ENCODE measurements at places on chromosomes 16 and 17.

DNA sequence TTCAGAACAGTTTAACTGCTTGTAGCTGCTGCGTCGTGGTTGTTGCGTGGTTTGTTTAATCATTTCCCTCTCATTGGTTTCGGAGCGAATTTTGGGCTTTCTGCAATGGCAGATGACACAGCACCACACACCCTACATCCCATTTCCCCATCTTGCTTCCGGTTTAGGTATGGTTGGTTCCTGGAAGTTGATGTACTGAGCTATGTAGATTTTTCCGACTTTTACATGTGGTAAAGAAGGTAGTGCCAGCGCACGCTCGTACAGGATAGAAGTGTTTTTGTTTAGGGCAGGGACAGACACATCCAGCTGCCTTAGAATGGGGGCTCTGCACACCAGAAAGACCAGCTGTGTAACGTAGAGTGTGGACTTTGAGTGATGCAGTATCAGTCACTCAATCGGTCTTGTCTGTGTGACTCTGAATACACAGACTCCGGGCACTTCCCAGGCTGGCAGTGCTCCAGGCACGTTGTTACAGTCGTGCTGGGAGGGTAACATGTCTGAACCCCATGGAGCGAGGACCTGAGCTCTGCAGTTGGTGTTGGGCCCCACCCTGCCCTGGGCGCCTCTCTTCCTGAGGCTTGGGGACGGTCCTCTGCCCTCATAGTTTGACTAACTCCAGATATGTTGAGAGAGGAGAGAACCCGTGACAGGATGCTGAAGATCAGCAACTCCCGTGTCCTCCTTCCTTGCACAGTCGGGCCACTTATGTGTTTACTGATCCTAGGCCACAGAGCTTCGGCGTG, 172.0 kb upstream of the CHMP6 start:
- no peak for DNase-seq

- no peak for DNase-seq
Measured at GRCh38 chr16:73231944-73232554, 184.1 kb upstream of the ZFHX3 start.

DNA sequence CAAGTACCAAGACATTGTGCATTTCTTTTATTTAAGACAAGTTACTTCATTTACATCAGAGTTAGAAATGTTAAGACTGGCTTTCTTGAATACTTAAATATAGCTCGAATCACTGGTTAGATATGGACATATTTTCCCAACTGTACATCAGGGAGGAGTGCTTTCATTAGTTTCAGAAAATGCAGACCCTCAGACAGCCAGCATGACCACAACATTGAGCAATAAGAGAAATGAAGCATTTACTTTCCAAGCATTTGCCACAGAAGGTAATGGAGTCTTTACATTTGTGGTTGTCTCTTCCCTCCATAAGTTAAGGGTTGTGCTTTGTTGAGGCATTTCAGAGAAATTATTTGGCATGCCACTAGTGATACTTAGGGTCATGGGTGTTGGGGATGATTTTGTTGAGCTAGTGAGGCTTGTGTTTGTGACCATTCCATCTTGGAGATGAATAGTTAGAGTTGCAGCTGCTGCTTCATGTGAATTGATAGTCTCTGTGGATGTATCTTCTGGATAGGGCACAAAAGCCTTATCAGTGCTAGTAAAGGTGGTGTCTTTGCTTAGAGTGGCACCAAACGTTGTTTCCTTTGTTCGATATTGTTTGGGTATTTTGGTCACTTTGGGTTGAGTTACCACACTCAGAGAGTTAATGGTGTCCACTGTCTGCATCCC, 2.1 kb downstream of the OMG start:
- no peak for DNase-seq

GRCh38 chr17:77892469-77893143, 65.9 kb upstream of the TNRC6C start:
- no peak for DNase-seq

DNA sequence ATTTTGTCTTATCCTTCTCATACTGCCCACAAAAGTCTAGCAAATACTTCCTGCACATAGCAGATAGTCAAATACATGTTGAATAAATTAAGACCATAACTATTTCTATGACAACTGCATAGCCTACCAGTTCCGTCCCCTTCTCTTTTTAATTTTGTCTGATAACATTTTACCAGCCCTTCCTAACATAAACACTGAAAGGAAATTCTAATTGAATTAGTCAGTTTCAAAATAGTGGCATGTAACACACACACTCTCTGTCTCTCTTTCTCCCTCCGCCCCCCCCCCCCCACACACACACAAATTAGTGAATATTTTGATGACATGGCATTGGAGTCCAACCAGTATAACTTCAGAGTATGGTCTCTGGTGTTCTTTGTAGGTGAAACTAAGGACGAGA, 41.8 kb downstream of the TNRC6C start:
- no peak for DNase-seq

DNA sequence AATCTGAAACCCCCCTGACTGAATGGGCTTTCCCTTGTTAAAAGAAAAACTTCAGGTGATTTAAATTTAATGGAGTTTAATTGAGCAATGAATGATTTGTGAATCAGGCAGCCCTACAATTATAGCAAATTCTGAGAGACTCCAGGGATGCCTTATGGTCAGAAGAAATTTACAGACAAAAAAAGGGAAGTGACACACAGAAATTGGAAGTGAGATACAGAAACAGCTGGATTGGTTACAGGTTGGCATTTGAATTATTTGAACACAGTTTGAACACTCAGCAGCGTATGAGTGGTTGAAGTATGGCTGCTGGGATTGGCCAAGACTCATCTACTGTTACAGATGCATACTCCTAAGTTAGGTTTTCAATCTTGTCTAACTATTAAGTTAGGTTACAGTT, 19.0 kb upstream of the CPHXL start:
- no peak for DNase-seq

- no peak for DNase-seq
Measured at GRCh38 chr17:63381101-63381729, 64.9 kb downstream of the CYB561 start.

DNA sequence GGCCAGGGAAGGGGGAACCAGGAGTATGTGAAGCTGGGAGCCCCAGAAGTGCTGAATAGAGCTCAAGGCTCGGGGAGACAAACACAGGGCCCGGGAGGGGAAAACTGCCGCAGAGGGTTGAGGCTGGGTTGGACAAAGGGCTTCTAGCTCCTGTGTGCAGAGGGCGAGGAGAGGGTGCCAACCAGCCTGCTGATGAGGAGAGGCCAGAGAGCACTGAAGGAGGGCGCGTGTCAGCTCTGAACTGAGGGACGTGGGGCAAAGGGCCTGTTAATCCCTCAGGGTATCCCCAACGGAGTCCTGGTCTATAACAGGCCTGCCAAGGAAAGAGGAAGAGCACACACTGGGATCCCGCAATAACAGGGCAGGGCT, 151.3 kb downstream of the C16orf78 start:
- no peak for DNase-seq

GRCh38 chr17:13102477-13102876, 84.7 kb upstream of the ELAC2 start:
- no peak for DNase-seq

- no peak for DNase-seq
Measured at GRCh38 chr16:53805752-53806151, 101.8 kb downstream of the FTO start.

DNA sequence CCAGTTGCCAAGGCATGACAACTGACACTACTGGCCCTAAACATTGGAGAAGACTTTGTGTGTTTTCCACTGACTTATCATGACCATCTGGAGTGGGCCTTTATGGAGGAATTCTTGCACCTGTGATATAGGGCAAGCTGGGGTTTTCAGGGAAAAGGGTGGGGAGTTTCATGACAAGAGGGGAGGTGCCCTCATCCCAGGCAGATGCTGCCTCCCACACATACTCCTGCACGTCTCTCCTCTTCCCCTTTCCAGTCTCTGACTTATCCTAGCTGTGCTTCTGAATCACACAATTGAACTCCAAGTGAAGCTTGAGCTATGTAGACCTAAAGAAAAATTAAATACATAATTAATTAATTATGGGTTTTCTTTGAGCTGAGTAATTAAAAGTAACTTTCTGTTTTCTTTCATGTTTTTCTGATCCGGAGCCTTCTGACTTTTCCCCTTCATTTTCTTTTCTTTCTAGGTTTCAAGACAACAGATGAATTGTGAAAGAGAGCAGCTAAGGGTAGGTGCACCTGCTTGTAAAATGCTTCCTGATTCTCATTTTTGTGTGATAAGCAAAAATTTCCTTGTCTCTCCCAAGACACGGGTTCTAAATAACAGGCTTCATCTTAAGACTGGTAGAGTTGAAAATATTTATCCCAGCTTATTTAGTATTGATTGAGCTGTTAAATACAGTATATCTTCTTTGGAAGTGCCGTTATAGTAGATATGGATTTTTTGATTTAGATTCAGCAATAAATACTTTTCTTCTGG, 280.9 kb upstream of the RBFOX1 start:
- DNase-seq: no peak

DNA sequence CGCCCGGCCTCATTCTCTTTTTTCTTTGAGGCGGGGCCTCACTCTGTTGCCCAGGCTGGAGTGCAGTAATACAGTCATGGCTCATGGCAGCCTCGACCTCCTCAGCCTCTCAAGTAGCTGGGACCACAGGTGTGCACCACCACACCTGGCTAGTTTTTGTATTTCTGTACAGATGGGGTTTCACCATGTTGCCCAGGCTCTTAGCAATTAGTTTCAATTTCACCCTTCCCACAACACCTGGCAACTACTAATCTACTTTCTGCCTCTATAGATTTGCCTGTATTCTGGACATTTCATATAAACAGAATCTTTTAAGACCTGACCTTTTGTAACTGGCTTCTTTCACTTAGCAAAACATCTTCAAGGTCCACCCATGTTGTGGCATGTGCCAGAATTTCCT, 8.0 kb upstream of the NT5M start:
- no peak for DNase-seq

DNA sequence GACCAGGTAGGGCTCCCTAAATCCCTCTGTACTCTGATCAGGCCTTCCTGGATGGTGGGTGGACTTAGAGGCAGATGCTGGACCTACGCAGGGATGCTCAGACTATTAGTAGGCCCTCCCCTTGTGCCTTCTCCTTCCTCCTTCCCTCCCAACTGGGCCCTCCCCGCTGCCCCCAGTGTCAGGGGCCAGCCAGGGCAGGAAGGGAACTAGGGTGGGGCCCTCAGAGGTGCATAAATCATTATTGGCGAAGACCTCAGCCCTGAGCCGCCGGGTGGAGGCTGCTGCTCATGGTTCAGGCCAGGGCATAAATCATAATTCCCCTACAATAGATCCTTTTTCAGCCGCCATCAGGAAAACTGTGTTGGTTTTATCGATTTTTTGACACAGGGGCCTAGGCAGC, 81.4 kb downstream of the MRM1 start:
- DNase-seq: no peak

Measured in activated CD4-positive, alpha-beta T cell treated with anti-CD3 and anti-CD28 coated beads, Interleukin-2, amount 50 U/mL, for 4 hours (primary cell).